ENCODE measurements at places on chromosomes 12 and 14.

DNA sequence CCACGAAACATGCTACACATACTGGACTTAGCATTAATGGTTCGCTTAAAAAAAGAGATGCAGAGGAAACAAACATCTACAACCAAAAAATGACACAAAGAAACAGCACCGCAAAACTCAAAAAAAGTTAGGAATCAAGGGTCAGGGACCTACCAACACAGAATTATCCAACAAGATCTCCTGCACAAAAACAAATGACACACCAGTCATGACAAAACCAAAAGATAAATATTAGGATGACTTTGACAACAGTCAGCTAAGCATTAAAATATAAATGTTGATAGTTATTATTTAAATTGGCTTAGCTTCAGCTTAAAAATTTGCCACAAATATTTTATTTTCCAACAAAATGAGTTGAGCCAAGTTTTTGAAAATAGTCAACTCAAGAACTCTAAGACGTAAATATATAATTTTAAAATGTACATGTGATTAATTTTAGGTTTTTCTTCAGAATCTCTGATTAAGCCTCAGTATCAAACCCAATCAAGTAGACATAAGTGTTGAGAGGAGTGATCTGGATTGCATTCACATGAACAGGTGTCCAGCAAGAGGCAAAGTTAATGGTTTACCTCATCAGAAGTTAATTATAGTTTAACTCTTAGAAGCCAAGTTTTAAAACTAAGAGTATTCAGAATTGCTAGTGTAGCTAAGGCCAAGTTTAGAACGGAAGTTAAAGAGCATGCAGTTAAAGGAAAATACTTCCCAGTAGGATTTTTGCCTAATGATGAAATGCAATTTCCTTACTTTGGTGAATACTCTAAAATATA lies 79.9 kb downstream of the HEATR5A start:
- no peak for DNase-seq

- DNase-seq = no peak
Observed at GRCh38 chr14:101480022-101480746, 81.1 kb upstream of the DIO3 start.

DNA sequence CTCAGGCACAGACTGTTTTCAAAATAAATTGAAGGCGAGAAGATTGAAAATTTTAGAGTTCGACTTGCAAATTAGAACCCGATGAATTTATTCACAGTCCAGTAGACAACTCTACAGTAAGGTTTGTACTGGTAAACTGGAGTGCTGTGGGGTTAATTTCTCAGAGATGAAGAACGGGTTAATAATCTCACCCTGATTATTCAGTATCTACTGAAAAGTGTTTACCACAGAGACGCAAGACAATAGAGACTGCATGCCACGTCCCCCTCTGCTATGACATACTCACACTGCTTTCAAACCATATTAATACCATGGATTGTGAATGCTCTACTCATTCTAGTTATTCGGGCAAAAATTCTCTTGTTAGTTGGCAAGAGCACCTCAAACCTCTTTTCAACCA lies 36.1 kb downstream of the CFL2 start:
- DNase-seq = no peak

DNA sequence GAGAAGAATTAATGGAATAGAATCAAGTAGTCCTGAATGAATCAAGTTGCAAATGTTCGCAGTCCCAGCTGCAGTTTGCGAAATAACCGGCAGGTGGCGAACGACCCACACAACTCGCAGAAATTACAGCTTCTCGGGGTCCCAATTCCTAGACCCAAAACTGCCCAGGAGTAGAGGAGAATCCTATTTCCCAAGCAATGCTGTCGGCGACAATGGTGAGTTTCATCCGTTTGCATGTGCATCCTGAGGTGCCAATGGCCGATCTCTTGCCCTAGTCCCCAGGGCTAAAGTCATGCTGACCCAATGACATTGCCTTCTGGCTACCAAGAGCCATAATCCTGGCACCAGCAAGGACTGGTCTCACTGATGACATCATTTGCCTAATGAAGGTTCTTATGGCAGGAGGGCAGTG lies 8.5 kb upstream of the ASCL1 start:
- DNase-seq = no peak

DNA sequence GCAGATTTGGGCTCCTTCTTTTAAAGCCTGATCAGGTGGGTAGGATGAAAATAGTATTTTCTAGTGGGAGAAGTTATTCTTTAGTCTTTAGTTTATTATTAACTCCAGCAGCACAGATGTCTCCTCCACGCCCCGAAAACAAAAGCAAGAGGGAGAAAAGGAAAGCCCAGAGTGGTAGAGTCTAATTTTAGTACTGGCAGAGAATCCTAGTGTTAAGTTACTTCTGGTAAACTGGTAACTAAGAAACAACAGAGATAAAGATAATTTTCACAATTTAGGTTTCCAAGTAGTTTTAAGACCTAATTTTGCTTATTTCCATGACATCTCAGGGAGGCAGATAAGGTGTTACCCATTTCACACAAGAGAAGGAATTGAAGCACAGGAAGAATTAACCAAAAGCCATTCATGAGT lies 16.3 kb downstream of the ATP5MC2 start:
- DNase-seq = no peak

GRCh38 chr14:93003945-93004698 lies 81.2 kb downstream of the CHGA start:
- DNase-seq = no peak

DNA sequence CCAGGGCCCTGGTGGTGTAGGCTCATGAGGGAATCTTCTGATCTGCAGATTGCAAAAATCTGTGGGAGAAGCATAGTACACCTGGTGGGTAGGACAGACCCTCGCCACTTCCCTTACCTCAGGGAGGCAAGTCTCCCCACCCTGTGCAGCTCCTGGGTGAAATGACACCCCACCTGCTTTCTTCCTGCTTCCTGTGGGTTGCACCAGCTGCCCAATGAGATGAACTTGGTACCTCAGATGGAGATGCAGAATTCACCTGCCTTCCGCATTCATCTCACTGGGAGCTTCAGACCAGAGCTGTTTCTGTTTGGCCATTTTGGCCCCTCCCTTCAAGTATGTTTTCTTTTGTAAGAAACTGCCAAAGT lies 4.7 kb downstream of the CLEC2D start:
- DNase-seq = no peak

GRCh38 chr12:104749545-104749944 lies 208.5 kb downstream of the SLC41A2 start:
- DNase-seq = no peak

GRCh38 chr14:75315144-75315543 lies 36.5 kb downstream of the FOS start:
- DNase-seq = no peak

- no peak for DNase-seq
Observed at GRCh38 chr12:122104844-122105243, 26.3 kb downstream of the MLXIP start.

GRCh38 chr14:97970222-97970621 lies 1173.0 kb downstream of the VRK1 start:
- no peak for DNase-seq

- DNase-seq = no peak
Observed at GRCh38 chr14:103611215-103611614, 17.8 kb upstream of the KLC1 start.

DNA sequence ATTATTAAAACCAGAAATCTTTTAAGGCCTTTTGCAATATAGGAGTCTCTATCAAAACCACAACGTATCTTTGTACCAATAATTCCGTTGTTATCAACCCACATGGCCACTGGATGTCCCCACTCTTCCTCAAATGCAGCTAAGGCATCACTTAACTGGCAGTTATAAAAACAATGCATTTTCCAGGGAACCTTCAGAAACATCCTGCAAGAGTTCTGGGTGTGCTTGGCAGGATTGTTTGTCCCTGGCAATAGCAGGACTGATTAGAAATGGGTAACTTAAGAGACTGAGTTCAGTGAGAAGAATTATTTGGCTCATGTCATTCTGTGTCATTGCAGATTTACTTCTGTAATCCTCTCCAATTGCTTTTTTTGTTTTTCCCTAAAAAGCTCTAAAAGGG lies 112.0 kb downstream of the SLC15A5 start:
- no peak for DNase-seq

GRCh38 chr12:12539028-12539810 lies 23.4 kb downstream of the DUSP16 start:
- no peak for DNase-seq

- no peak for DNase-seq
Observed at GRCh38 chr14:105206873-105207272, 25.8 kb upstream of the NUDT14 start.

- no peak for DNase-seq
Observed at GRCh38 chr12:153080-153746, 60.7 kb downstream of the SLC6A12 start.

GRCh38 chr12:64220046-64220445 lies 2.0 kb downstream of the KICS2 start:
- no peak for DNase-seq

DNA sequence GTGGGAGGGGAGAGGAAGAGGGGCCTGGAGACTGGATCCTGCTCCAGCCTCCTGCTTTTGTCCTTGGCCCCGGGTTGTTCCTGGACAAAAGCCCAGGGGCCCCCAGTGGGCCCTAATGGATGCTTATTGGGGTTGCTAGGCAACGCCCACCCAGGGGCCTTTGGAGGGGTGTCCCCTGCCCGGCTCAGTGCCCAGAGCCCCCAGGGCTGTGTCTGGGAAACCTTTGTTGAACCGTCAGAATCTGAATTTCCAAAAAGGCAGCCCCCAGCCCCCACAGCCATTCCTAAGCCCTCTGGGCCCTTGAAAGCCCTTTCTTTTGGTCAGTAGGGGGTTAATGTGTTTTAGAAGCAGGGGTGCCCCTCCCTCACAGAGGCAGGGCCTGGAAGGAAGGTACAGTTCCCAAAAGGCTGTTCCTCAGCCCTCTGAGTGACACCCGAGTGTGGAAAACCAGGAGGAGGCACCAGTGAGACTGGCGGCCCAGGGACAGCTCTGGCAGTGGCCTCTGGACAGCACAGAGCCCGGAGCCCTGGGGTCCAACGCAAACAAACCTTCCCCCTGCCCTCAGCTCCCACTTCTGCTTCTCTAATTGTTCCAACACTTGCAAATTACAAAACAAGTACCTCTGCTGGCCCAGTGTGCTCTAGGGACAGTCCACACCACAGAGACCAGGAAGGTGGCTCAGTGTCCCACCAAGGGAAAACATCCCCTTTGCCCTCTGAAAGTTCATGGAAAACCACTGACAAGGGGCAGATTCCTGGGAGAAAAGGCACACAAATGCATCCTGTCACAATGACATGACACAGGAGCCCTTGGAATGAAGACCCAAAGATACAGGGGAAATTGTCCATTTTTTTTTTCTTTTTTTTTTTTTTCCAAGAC lies 19.4 kb downstream of the HHIPL1 start:
- DNase-seq = no peak

DNA sequence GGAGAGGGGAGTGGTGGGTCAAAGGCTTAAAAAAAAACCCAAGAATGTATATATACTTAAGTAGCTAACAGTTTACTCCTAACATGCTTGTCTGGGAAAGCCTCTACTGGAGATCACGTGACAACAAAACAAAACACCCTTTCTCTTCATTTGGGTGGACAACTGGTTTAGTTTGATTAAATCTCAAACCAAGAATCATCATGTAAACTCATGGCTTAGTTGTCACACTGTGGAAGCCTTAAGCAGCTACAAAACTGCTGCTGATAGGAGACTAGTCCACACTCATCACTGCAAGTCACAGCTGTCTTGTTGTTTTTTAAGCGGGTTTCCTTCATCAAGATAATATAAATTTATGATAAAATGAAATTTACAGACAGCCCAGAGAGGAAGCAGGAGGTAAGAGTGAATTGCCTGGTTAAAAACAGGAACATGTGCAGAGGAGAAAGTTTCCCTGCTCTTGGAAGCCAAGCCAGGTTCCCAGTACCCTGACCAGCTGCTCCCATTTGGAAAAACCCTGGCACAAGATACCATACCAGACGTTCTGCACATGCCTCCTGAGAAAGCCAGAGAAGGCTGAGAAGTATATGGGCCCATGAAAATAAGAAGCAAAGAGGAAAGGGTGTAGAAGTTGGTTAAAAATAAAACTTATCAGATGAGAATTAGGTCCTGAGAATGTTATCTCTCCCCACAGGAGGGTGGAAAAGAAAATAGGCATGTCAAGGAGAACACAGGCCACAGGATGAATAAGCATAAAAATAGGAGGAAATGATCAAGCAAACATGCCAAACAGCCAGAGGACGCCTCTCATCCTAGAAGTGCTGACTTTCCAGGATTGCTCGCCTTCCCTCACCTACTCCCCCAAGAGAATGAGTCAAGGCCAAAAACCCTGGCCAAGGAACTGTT lies 34.0 kb downstream of the EGLN3 start:
- no peak for DNase-seq

GRCh38 chr12:104736307-104736706 lies 221.8 kb downstream of the SLC41A2 start:
- DNase-seq = no peak

DNA sequence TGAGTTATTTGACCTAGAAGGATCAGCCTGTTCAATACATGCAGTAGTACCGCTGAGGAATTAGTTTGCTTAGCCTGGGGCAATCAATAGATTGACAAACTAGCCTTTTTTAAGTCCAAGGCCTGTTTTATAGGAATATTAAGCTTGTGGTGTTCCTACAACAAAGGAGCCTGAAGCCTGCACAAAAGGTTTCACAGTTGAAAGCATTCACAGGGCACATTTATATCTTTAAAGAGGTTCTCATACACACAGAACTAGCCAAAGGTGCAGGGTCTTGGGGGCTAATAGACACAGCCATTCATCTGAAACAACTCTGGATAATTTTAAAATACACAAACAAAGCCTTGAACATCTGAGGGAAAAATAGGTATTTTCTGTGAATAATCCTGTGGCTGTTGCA lies 160.3 kb downstream of the RPS29 start:
- DNase-seq = no peak

GRCh38 chr12:109421355-109422087 lies 55.6 kb downstream of the KCTD10 start:
- DNase-seq = no peak

- no peak for DNase-seq
Observed at GRCh38 chr12:38586789-38587188, 270.2 kb downstream of the ALG10B start.

DNA sequence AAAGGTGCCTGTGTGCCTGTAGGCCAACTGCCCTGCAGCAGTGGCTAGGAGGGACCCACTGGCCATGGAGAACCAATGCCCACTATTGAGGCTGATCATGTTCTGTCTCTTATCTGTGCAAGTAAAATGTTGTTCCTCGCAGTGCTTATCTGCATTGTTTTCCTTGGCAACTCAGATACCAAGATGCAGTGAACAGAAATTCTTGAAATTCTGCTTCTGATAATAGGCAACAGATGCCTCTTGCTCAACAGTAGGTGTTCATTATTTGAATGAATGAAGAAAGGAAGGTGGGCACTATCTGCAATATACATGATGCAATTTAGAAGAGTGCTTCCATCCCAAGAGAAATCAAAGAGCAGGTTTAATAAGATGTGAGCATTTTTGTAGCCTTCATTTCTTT lies 232.2 kb downstream of the NUAK1 start:
- no peak for DNase-seq

- no peak for DNase-seq
Observed at GRCh38 chr12:128766738-128767501, 56.8 kb downstream of the SLC15A4 start.

All from GOT3 (cell line).